Suprapubic skin (tissue), 4 donors: ENCODE measurements at places on chromosomes 12 and 14.
A peak's percentile ranks its signal among the peaks of the same experiment; 100 is the strongest.

DNA sequence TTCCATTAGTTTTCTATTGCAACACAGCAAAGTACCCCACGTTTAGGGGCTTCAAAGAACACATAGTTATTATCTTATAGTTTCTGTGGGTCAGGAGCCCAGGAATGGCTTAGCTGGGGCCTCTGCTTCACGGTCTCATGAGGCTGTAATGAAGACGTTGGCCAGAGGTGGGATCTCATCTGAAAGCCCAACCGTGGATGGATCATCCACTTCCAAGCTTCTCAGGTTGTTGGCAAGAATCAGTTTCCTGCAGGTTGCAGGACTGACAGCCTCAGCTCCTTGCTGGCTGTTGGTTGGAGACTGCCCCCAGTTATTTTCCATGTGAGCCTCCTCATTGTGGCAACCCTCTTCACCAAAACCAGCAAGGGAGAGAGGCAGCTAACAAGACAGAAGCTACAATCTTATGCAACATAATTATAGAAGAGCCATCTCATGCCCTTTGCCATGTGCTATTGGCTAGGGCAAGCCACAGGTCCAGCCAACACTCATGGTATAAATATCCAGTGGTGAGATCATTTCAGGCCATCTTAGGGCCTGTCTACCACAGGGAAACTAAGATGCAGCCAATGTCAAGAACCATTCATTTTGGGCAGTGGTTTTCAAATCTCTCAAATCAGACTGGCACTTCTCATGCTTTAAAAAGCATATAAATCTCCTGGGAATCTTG is 452.4 kb downstream of the MED13L start:
- no peak for DNase-seq

- no peak for DNase-seq
These were observed 3.7 kb downstream of the SH2B3 start for GRCh38 chr12:111409403-111409779.

- DNase-seq: no peak
These were observed 59.5 kb downstream of the LRIG3 start for GRCh38 chr12:58860788-58861240.

GRCh38 chr12:120865098-120865497 is 39.1 kb downstream of the SPPL3 start:
- no peak for DNase-seq

DNA sequence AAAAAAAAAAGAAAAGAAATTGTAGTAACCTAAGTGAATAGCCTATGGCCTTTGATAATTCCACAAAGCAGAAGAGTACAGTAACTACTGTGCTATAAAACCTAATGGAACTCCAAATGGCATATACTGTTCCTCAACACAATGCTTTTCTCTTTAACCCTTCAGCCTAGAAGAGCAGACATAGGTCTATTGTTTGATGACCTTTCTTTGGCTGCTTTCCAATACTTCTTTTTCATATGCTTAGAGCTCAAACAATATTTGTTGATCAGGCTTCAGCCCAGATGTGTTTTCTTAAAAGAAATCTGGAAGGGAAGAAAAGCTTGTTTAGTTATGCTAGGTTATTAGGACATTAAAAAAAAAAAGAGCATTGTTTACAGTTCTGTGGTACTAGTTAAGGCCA is 116.4 kb downstream of the NTN4 start:
- no peak for DNase-seq

- no peak for DNase-seq
These were observed 235.5 kb downstream of the AKAP6 start for GRCh38 chr14:32564596-32564995.

- peak; percentile 50 for DNase-seq
These were observed 51.8 kb downstream of the FAM222A start for GRCh38 chr12:109765446-109765810.

- DNase-seq: no peak
These were observed 254.4 kb downstream of the DAD1 start for GRCh38 chr14:22334627-22335026.

DNA sequence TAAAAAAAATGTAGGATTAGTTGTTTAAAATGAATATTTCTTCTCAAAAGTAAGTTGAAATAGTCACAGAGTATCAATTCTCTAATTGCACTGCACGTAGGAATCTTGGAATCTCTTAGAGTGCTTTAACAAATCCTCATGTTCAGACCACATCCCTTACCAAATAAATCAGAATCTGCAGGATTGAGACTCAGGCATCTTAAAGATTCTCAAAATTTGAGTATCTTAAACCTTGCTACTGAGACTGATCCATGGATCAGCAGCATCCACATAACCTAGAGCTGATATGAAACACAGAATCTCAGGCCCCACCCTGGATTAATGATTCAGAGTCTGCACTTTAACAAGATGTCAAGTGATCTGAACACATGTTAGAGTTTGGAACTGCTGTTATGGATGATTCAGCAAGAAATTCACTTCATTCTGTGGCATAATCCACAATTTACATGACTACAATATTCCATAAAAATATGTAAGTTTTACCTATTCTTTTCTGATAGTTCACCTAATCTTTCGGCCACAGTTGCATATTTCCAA is 58.7 kb downstream of the ADAMTS20 start:
- DNase-seq: no peak

GRCh38 chr12:51959211-51959610 is 7.7 kb downstream of the ACVR1B start:
- DNase-seq: no peak

GRCh38 chr14:89534902-89535685 is 118.1 kb upstream of the FOXN3 start:
- DNase-seq: no peak

- no peak for DNase-seq
These were observed 182.7 kb upstream of the TMPO start for GRCh38 chr12:98332642-98333041.

- DNase-seq: peak; percentile 71
These were observed at the start of gene PLBD1 for GRCh38 chr12:14567351-14568162. TSS of gene PLBD1 (minus strand) at chr12:14567883. CDS start at chr12:14567696, 187 bp downstream.

GRCh38 chr14:59275668-59276067 is 87.2 kb downstream of the DAAM1 start:
- no peak for DNase-seq

DNA sequence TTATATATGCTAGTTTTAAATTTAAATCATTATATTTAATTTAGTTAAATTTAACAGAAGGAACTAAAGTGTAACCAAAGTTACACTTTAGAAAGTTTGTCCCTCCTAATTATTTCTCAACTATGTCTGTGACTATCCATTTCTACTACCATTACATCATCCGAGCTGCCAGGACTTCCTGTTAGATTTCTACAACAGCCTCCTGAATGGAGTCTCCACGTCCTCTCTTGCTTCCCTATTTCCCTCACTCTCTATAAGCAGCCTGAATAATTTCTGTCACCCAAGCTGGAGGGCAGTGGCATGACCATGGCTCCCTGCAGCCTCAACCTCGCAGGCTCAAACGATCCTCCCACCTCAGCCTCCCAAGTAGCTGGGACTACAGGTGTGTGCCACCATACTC is 84.1 kb downstream of the TTC7B start:
- DNase-seq: no peak

- no peak for DNase-seq
These were observed 43.9 kb upstream of the ABCC9 start for GRCh38 chr12:21985155-21985554.

- peak; percentile 40 for DNase-seq
These were observed 95.1 kb downstream of the EP400 start for GRCh38 chr12:132044661-132045412.

DNA sequence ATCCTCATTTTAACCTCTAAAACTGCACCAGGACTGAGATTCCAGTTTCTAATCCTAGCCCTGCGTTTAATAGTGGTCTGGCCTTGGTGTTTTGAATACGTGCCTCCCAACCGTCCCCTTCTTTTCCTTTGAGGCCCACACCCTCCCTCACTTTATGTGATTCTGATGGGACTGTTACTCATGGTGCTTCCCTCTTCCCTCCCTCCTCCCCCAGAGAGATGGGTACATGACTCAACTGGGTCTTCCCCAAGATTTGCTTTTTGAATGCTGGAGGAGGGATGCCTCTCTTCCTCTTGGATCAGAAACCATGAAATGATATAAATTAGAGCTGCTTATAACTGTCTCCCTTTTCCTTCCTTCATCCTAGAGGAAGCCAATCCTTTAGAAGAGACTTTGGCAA is 8.2 kb upstream of the PPP2R5E start:
- DNase-seq: no peak

DNA sequence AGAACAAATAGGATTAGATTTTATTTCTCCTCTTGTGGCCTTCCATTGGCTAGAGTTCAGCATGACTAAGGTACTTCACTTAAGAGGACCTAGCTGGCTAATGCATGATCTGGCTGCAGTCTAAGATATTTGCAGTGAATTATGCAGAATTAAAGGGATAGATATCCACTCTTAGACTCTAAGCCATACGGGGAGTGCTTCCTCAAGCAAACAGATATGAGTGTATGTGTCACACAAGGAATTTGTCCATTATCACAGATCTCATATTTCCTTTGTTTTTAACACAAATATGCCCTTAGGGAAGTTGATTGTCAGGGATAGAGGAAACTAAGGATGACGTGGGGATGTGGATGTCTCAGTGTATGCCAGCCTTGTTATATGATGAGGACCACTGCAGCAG is 88.1 kb upstream of the DHRS4 start:
- DNase-seq: no peak

DNA sequence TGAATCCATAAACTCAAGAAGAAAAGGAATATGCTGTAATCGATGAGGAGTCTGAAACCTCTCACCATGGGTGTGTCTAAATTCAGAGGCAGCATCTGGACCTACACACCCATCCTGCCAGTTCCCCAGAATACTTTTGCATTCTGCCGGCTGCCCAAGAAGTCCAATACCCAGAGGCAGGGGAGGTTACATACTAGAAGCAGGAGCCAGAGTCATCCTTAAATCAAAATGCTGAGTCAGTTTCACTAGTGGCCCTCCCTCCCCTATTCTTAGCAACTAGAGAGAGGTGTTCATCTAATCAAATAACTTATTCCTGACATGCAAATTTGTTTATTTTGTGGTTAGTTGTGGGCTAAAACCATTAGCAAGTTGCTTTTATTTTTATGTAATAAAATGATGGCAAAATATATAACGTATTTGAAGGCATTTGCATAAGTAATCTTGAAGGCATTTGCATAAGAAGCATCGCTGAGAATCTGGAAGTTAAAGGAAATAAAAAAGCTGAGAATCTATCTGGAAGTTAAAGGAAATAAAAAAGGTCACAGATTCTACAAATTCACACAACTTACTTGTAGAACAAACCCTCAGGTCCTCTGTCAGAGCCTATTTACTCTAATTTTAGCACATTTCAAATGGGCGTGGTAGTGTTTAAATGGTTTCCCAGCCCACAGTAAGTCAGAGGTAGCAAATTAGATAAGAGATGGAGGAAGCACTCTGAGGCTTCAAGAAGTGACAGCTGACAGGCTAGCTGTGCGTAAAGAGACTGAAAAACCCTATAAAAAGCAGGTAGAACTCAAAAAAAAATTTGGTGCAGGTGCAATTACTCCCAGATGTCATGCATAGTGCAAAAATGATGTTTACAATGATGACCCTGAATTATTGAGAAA is 7.8 kb downstream of the BHLHE41 start:
- no peak for DNase-seq

DNA sequence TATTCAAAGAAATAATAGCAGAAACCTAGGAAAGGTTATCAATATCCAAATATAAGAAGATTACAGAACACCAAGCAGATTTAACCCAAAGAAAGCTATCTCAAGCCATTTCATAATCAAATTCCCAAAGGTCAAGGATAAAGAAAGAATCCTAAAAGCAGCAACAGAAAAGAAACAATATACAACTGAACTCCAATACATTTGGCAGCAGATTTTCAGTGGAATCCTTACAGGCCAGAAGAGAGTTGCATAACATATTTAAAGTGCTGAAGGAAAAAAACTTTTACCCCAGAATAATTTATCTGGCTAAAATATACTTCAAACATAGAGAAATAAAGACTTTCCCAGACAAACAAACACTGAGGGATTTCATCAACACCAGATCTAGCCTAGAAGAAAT is 54.3 kb downstream of the DENND5B start:
- no peak for DNase-seq

GRCh38 chr14:103820908-103821307 is 26.5 kb downstream of the PPP1R13B start:
- no peak for DNase-seq

- no peak for DNase-seq
These were observed 68.2 kb downstream of the BCL11B start for GRCh38 chr14:99203801-99204200.

GRCh38 chr12:117484901-117485300 is 123.5 kb upstream of the NOS1 start:
- DNase-seq: no peak

GRCh38 chr12:91910871-91911388 is 234.7 kb downstream of the BTG1 start:
- no peak for DNase-seq

DNA sequence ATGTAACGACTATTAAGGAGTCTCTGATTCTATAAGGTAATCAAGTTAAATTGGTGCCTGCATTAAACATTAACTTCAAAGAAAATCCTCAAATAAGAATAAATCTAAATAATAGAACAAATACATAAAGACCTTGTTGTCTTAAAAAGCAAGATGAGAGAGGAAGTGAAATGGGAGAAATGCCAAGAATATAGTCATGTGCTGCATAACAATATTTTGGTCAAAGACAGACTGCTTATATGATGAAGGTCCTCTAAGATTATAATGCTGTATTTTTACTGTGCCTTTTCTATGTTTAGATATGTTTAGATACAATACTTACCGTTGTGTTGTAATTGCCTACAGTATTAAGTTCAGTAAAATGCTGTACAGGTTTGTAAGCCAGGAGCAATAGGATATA is 213.6 kb downstream of the C12orf42 start:
- DNase-seq: no peak

GRCh38 chr12:41452838-41453407 is 264.8 kb downstream of the PDZRN4 start:
- no peak for DNase-seq

GRCh38 chr12:126040307-126040706 is 975.1 kb downstream of the AACS start:
- DNase-seq: no peak

DNA sequence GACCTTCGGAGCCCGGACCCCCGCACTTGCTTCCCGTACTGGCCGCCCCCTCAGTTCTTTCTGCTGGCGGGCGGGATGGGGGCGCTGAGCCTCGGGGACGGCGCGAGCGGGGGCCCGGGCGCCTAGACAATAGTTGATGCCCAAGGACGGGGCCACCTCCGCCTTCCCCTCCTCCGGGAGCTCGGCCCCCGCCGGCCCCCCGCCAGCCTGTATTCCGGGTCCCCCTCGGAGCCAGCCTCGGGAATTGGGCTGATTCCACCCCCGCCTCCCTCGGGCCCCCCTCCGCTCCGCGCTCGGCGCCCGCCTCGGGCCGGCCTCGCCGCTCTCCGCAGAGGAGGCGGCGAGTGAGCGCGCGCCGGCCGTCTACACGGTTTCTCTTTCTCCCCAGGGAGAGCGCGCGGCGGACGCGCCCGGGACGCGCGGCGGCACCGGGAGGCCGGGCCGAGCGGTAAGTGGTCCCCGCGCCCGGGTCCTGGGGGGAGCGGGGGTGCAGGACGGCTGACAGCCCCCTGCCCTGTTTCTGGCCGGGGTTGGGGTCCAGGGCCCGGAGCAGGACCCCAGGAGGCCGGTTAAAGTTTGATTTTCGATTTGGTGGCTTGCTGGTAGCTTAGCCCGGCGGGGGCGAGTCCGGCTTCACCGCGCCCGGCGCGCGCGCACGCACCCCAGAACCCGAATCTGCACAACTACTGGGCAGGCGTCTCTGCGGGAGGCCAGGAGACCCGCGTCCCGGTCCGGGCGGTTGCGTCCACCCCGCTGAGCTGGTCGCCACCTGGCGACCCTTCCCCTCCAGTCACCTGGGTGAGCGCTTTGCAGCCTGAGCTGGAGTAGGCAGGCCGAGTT is 413.7 kb downstream of the PCNX1 start:
- DNase-seq: peak; percentile 69
